ENCODE measurements at places on chromosomes 12 and 14.

GRCh38 chr14:101878822-101879528 is 85.4 kb upstream of the DYNC1H1 start:
- DNase-seq: no peak

DNA sequence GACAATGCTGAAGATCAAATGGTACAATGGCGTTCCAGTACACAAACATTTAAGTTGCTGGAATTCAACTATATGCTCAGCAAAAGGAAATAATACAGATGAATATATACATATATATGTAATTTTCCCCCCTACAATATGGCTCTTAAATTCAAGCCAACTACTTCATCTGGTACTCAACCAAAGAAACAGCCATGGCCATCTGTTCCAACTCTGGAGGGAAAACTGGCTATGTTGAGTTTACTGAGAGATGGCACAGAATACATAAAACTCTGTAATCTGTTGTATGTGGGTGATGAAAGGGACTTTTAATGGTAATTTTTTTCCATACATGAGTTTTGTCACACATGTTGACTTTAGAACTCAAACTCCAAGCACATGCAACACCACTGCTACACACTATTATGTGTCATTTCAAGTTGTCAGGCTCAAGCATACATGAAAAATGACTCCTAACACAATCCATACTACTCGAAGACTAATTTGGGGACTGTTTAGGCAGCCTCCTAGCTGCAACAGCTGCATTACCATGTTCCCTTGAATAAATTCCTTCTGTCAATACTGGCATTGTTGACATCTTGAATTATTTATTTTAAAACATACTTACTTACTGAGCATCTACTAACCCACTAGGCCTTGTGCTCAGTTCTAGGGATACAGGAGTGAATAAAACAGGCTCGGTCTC is 38.2 kb upstream of the MAP3K9 start:
- DNase-seq: no peak

DNA sequence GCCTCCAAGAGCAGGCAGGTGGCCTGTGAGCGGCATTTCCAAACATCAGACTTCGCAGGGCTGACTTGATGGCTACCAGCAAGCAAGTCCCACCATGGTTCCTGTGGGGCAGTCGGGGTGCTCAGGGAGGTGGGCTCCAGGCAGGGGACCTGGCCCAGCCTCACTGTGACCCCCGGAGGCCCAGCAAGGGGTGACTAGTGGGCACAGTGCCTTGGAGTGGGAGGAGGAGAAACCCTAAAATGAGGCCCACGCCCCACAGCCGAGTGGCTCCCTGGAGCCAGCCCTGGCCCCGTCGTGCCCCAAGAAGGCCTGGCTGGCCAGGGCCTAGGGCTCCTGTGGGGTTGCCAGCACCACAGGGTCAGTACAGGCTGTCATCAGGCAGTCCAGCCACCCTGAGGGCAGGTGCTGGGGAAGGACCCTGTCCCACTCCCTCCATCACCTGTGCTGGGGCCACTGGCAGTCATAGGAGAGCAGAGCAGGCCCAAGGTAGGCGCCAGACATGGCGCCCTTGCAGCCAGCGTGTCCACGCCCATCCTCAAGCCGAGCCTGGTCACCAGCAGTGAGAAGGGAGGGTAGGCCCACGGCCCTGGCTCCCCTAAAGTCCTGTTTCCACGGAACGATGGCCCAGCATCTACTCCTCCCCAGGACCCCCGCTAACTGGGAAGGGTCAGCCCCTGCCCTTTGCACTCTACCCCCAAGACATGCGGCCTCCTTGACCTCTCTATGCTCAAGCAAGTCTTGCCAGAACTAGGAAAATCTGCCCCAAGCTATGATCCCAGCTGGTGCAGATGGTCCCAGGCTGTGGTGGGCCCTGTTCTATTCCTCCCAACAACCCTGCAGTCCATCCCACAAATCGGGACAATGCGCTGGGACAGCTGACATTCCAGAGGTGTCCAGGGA is 144.2 kb upstream of the C14orf180 start:
- no peak for DNase-seq

- DNase-seq: no peak
Observed at GRCh38 chr12:132625731-132626430, 7.3 kb downstream of the P2RX2 start.

- DNase-seq: peak; percentile 8
Observed at GRCh38 chr14:33589334-33589733, 361.5 kb downstream of the EGLN3 start.

- DNase-seq: no peak
Observed at GRCh38 chr12:79155683-79156082, 291.1 kb downstream of the SYT1 start.

- DNase-seq: no peak
Observed at GRCh38 chr12:63963868-63964267, 119.4 kb downstream of the SRGAP1 start.

- no peak for DNase-seq
Observed at GRCh38 chr12:92732216-92732615, 29.4 kb downstream of the PLEKHG7 start.

- DNase-seq: no peak
Observed at GRCh38 chr12:118109088-118109487, 5.3 kb upstream of the VSIG10 start.

DNA sequence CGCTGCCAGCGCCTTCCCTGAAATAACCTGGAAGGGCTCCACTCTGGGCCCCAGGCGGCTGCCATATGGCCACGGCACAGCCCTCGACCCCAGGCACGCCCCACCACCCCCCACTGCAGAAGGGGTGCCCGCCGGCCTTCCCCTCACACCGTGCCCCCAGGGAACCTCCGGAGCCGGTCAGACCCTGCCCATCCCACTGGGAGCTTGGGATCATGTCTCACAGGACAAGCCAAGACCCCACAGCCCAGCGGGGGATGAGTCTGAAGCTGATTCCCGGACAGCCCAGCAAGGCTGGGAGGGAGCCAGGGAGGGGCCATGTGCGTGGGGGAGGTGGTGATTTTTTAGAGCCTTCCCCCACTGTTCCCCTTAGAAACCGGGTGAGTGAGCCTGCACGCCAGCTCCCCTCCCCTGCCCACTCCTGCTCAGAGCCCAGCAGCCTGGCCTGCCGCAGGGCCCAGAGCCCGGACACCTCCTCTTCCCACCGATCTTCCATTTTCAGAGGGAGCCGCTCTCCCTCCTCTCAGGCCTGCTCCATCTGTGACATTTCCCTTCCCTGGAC is 1.4 kb downstream of the RIMBP2 start:
- DNase-seq: no peak

- DNase-seq: no peak
Observed at GRCh38 chr12:124298685-124299410, 4.0 kb downstream of the RFLNA start.

DNA sequence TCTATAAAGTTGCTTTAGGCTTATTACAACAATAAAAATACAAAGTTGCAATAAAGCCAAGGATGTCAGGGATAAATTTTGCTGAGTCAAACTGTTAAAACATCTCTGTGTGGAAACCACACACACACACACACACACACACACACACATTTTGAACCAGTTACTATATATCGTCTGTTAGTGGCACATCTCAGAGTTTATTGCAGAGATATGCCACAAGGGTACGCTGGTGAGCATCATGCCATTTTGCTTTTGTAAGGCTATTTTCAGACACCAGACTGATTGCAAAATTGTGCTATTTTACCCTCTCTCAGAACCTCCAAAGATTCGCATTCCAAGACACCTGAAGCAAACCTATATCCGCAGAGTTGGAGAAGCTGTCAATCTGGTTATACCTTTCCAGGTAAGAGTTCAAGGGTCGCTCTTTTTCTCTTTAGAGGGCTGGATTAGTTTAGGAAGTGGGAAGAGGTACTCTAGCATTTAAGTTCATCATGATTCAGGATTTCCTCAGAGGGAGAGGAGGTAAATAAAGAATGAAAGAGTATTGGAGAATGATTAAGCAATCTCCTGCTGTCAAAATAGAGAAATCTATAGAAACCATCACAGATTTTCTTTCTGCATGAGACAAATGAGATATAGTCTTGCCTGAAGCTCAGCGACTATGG is 27.3 kb upstream of the CHPT1 start:
- DNase-seq: peak; percentile 47

GRCh38 chr12:130795906-130796305 is 43.1 kb downstream of the STX2 start:
- no peak for DNase-seq

- DNase-seq: no peak
Observed at GRCh38 chr12:321606-322326, 59.1 kb upstream of the SLC6A13 start.

DNA sequence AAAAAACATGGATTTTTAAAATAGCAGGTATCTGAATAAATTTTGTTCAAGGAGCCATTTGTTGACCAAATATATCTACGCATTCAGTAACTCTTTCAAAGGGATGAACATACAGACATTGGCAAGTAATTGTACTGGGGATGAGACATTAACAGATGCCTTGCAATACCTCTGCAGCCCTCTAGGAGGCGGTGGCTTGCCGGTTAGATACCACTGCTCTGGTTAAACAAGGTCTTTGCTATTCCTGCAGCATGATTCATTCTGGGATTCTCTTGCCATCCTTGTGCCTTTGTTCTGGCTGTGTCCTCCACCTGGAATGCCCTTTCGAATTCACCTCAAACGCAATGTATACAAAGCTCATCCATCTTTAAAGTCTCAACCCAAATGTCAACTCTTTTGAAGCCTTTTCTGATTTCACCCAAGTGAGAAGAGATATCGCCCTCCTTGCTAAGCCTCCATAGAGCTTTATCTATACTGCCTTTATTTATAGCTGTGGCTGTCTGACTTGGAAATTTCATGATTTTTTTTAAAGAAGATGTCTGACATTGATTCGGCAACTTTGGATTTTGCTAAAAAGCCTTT is 131.0 kb upstream of the SRRM4 start:
- peak; percentile 11 for DNase-seq

GRCh38 chr14:89347885-89348284 is 69.1 kb downstream of the FOXN3 start:
- DNase-seq: no peak

DNA sequence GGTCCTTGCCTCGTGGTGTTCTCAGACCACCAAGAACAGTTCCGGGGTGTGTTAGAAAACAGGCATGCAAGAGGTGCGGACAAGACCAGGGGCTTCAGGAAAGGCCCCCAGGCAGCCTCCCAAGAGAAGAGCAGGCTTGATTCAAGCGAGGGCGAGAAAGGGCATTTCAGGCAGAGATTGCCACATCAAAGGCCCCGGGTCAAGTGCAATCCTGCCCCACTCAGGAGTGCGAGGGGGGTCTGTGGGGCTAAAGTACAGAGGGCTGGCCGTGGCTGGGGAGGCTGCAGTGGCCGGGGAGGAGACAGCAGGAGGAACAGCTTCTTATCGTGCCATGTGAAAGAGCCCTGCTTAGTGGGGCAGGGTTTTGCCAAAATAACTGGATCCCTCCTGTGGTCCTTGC is 2.7 kb upstream of the BDKRB2 start:
- DNase-seq: peak; percentile 70

DNA sequence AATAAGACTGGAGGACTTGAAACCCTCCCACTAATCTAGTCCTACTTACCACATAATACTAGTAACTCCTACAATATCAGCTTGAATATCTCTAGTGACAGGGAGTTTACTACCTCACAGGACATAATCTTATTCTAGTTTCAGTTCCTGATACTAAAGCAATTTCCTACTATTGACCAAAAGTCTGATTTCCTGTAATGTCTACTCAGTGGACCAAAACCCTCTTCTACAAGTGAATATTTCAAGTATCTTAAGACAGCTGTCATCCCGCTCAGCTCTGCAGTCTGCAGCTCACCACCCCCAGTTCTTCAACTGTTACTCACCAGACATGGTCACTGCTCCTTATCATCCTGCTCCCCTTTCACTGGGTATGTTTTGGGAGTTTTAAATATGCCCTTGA is 70.8 kb upstream of the TMCC3 start:
- DNase-seq: no peak

DNA sequence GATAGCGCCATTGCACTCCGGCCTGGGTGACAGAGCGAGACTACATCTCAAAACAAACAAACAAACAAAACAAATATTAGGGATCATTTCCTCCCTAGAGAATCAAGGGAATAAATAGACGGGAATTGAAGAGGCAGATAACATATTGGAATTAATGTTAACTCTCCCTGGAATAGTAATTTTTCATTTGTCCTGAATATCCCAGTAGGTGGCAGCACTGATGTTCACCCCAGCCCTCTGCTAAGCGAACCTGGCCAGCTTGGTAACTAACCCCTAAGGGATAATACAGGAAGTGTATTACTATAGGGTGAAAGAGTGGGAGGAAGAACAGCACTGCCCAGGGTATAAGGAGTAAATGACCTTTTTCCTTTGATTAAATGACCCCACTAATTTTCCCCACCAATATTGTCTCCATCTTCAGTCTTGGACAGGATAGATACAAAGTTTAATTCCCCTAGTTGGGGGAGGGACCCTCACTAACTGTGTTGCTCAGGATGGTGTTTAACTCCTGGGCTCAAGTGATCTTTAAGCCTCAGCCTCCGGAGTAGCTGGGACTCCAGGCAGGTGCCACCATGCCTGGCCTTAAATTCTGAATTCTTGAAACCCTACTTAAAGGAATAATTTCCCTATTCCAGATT is 40.5 kb downstream of the SLC2A14 start:
- DNase-seq: peak; percentile 44

- peak; percentile 32 for DNase-seq
Observed at GRCh38 chr12:120466560-120467315, 2.8 kb downstream of the SRSF9 start.

GRCh38 chr12:10094646-10095395 is 4.0 kb downstream of the CLEC1A start:
- no peak for DNase-seq

DNA sequence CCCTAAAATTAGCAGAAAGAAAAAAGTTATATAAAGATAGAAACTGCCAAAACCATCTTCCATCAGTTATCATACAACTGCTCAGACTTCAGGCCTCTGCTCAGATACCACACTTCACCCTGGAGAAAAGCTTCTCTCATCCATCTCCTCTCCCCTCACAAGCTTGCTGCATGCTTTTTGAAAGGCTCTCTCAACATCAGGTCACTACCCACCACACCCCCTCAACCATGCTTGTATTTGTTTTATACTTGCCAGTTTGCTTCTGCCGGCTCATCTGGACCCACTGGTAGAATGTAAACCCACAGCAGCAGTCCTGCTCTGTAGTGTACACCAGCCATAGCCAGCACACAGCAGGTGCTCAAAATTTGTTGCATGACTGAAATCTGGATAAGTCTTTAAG is 8.8 kb downstream of the PPP1CC start:
- DNase-seq: no peak

DNA sequence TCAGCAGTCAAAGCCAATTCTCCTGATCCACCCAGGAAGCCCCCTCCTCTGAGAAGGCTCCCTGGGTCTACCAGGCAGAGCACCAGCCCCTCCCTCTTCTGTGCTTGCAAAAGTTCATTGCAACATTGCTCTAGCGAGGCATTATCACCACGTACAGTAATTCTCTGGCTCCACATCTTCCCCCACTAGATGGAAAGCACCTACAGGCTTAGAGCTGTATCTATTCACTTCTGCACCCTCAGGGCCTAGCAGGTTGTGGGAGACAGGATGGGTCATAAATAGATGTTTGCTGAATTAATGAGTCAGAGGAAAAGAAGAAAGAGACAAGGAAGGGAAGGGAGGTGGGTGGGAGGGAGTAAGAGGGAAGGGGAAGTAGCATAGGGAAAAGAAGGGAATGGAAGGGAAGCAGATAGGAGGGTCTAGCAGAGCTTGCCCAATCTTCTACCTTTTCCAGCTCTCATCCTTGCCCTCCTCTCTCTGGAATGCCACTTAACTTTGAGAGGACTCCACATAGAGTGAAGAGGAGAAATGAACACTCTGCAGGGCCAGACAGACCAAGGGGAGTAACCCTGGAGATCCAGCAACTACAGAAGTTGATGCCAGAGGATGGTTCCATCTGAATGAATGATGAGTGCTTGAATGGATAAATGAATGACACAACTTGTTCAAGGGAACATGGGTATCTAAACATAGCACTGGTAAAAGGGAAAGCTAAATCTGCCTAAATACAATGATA is 42.0 kb upstream of the NT5DC3 start:
- DNase-seq: no peak
